ENCODE measurements at places on chromosomes 3 and 15.

DNA sequence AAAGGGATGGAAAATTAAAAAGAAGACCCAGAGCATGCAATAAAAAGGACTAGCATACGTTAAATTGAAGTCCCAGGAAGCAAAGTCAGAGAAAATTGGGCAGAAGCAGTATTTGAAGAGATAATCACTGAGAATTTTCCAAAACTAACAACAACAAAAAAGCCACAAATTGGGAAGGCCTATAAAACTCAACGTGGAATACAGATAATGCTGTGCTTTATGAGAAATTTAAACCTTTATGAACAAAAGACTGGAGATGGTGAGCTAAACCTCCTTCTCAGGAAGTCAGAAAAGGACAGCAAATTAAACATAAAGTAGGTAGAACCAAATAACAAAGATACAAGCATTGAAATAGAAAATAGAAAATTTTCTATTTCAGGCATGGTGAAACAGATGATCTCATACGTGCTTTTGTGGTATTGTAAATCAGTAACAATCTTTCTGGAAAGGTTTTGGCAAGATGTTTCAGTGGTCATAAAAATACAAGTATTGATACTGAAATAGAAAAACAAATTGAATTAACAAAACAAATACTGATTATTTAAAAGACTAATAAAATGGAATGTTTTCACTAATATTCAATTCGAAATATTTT lies 55.6 kb downstream of the LYSMD4 start:
- H3K27me3 ChIP-seq: no peaks in the 10 kb centered on the region
- H3K4me1 ChIP-seq: no peaks in the 10 kb centered on the region
- no peak overlapping the region for H3K27ac ChIP-seq
- peaks cover 44% of the 10 kb centered on the region for H3K36me3 ChIP-seq

GRCh38 chr3:181265750-181266333 lies 276.3 kb upstream of the DNAJC19 start:
- H3K27me3 ChIP-seq: no peaks in the 10 kb centered on the region
- H3K4me3 ChIP-seq: no peak overlapping the region
- H3K4me1 ChIP-seq: no peaks in the 10 kb centered on the region
- H3K27ac ChIP-seq: no peak overlapping the region

DNA sequence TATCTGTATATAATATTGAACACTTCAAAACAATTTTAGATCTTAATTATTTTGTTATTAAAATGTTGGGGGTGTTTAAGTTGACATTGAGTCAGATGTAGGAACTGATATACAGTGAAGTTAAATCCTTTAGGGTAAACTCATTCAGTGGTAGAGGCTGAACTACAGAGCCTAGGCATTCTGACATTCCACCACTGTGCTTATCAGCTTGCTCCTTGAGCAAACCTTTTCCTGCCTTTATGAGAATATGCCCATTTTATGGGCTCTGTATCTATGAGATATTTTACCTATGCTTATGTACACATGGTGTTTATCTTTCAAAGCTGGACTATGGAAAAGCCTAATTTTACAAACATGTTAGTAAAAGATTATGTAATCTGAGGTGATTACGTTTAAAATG lies 407.5 kb downstream of the ZBTB20 start:
- peaks cover 3% of the 10 kb centered on the region for H3K36me3 ChIP-seq
- peaks cover 4% of the 10 kb centered on the region for H3K4me1 ChIP-seq
- no peak for DNase-seq
- H3K27me3 ChIP-seq: no peaks in the 10 kb centered on the region

DNA sequence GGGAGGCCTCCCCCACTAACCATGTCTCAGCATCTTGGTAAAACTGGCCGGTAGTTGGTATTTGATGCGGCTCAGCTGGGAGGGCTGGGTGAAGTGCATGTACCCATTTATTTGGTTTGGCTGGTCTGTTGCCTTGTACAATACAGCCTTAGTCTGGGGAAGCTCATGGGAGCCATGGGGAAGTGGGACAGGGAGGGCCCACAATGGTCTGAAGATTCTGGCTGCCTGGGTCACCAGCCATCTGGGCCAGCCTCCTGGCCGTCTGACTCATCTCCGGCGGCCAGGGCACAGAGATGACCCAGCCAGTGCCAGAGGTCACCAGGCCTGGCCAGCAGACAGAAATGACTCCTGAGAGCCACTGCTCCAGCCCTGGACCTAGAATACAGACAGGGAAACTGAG lies 51.6 kb upstream of the SMAD6 start:
- H3K36me3 ChIP-seq: no peaks in the 10 kb centered on the region
- H3K4me1 ChIP-seq: peaks cover 35% of the 10 kb centered on the region
- H3K27ac ChIP-seq: no peak overlapping the region
- peaks cover 4% of the 10 kb centered on the region for H3K27me3 ChIP-seq
- DNase-seq: no peak
- H3K4me3 ChIP-seq: no peak overlapping the region

DNA sequence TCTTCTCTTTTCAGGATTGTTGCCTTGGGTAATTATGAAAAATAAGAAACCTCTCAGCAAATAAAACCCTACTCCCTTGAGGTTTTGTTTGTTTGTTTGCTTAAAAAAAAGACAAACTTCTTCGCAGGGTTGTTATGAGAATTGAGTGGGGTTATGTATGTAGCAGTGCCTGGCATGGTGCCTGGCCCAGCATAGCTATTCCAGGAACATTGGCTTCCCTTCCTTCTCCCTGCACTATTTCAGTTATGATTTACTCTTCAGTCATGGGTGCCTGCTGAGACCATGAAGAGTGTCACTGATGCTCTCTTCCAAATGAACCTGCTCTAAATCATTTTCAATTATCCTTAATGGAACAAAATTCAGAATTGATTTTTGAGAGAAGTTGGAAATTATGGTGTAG lies 283.5 kb upstream of the ROPN1 start:
- no peaks in the 10 kb centered on the region for H3K36me3 ChIP-seq
- H3K4me3 ChIP-seq: no peak overlapping the region
- no peaks in the 10 kb centered on the region for H3K27me3 ChIP-seq
- DNase-seq: no peak
- H3K27ac ChIP-seq: peak overlapping the region; percentile 62
- peaks cover 37% of the 10 kb centered on the region for H3K4me1 ChIP-seq

- H3K4me3 ChIP-seq: no peak overlapping the region
- H3K4me1 ChIP-seq: no peaks in the 10 kb centered on the region
- H3K27me3 ChIP-seq: peaks cover 5% of the 10 kb centered on the region
- H3K36me3 ChIP-seq: no peaks in the 10 kb centered on the region
These were observed 20.3 kb upstream of the RAB6B start for GRCh38 chr3:133915685-133916658.

GRCh38 chr3:16412192-16412800 lies 101.2 kb downstream of the RFTN1 start:
- peaks cover 21% of the 10 kb centered on the region for H3K4me1 ChIP-seq
- no peak overlapping the region for H3K4me3 ChIP-seq
- peaks cover 7% of the 10 kb centered on the region for H3K36me3 ChIP-seq
- H3K27me3 ChIP-seq: no peaks in the 10 kb centered on the region

GRCh38 chr3:154182322-154182922 lies 61.2 kb downstream of the ARHGEF26 start:
- DNase-seq: no peak
- H3K4me3 ChIP-seq: no peak overlapping the region
- no peaks in the 10 kb centered on the region for H3K27me3 ChIP-seq
- no peaks in the 10 kb centered on the region for H3K36me3 ChIP-seq

DNA sequence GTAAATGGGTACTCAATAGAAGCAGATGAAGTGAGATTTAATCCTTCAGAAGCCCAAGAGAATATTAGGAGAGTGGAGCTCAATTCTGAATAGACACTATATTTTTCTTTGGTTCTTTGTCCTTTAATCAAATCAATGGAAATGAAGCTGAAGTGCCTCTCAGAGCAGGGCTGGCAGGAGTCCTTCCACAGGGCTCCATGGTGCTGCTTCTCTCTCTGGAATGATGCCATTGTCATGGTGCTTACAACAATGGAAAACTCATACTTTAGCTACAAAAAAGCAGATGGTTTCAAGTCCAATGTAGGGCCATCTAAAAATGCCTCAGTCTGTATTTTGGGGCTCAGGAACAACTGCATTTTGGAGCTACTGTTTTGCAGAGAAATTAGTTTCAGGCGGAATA lies 125.1 kb downstream of the SNRK start:
- no peaks in the 10 kb centered on the region for H3K27me3 ChIP-seq
- no peak overlapping the region for H3K4me3 ChIP-seq
- H3K36me3 ChIP-seq: peaks cover 5% of the 10 kb centered on the region
- no peak for DNase-seq
- no peak overlapping the region for H3K27ac ChIP-seq

DNA sequence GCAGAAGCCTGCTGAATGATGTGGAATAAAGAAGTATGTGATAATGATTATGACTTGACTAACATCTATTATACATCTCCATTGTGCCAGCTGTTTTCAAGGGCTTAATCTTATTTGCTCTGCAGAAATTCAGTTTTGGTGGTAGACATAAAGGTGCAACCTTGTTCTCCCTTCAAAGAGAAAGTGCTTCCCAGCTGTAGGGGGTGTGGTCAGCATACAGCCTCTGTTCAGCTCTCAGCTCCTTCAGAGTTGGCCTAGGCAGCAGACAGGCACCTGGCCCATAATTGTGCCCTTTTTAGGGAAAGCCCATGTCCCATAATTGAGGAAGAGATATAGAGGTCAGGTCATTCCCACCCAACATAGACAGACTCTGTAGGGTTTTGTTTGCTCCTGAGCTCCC lies 104.3 kb upstream of the EOMES start:
- no peak overlapping the region for H3K4me3 ChIP-seq
- DNase-seq: no peak
- no peaks in the 10 kb centered on the region for H3K36me3 ChIP-seq
- H3K4me1 ChIP-seq: no peaks in the 10 kb centered on the region
- H3K27me3 ChIP-seq: no peaks in the 10 kb centered on the region

DNA sequence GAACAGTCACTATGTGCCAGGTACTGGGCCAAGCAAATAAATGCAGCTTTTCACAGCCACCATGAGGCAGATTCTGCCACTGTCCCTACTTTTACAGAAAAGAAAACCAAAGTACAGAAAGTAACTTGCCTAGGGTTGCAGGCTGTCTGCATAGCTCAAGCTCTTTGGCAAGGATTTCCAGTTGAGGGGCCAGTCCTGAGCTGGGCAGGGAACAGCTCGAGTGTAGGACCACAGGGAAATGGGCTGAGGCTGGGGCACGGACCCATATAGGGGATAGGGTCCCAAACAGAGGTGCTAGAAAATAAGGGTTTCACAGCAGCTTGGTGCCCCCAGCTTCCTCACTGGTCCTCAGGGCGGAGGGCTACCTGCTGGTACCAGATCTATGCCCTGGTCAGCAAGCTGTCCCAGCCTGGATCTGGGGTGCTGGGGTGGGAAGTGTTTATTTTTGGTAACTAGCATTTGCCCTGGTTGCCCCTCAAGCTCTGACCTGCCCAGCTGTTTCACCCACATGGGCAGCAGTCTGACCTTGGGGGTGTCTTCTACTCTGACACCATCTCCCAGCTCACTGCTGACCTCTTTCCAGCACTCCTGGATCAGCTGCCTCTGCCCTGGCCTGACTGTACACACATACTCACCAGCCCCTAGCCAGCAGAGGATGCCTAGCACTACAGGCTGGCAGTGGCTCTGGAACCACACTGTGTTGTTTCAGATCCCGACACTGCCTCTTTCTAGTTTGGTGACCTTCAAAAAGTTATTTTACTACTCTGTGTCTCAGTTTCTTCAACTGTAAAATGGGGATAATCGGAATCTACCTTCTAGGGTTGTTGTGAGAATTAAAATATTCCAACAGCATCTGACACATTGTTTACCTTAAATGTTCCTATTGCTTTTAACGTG lies 16.2 kb downstream of the MRAS start:
- peaks cover 26% of the 10 kb centered on the region for H3K4me1 ChIP-seq
- no peaks in the 10 kb centered on the region for H3K27me3 ChIP-seq
- H3K36me3 ChIP-seq: no peaks in the 10 kb centered on the region
- DNase-seq: no peak
- no peak overlapping the region for H3K4me3 ChIP-seq

- no peak overlapping the region for H3K27ac ChIP-seq
- DNase-seq: no peak
- H3K36me3 ChIP-seq: no peaks in the 10 kb centered on the region
- no peaks in the 10 kb centered on the region for H3K4me1 ChIP-seq
These were observed 463.5 kb upstream of the RASGRP1 start for GRCh38 chr15:39028069-39028468.

GRCh38 chr15:83475551-83475950 lies 28.4 kb downstream of the SH3GL3 start:
- H3K27me3 ChIP-seq: no peaks in the 10 kb centered on the region
- H3K4me1 ChIP-seq: no peaks in the 10 kb centered on the region
- H3K27ac ChIP-seq: no peak overlapping the region
- H3K36me3 ChIP-seq: no peaks in the 10 kb centered on the region
- no peak for DNase-seq
- no peak overlapping the region for H3K4me3 ChIP-seq

DNA sequence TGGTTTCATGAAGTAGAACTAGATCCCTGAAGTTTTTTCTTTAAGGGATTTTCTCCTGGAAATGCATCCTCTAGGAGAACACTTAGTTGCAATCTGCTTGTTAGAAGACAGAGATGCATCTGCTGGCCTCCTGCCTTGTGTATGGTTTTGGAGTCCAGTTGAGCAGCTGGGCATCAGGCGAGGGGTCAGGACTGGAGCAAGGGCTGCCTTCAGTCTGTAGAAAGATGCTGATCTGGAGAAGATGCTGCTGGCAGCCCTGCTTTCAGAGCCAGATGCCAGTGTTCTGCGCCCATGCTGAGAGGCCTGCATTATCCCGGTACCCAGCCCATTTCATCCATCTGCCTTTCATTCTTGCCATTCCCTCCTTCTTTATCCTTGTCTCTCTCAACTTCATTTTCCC lies 77.4 kb downstream of the CHCHD6 start:
- H3K4me1 ChIP-seq: peaks cover 27% of the 10 kb centered on the region
- no peak overlapping the region for H3K4me3 ChIP-seq
- no peak for DNase-seq
- peak overlapping the region; percentile 87 for H3K27ac ChIP-seq
- no peaks in the 10 kb centered on the region for H3K27me3 ChIP-seq

- no peak overlapping the region for H3K4me3 ChIP-seq
- H3K4me1 ChIP-seq: peaks cover 72% of the 10 kb centered on the region
- H3K27me3 ChIP-seq: peaks cover 100% of the 10 kb centered on the region
- DNase-seq: no peak
- H3K27ac ChIP-seq: no peak overlapping the region
These were observed 4.3 kb downstream of the ONECUT1 start for GRCh38 chr15:52785672-52786406.

DNA sequence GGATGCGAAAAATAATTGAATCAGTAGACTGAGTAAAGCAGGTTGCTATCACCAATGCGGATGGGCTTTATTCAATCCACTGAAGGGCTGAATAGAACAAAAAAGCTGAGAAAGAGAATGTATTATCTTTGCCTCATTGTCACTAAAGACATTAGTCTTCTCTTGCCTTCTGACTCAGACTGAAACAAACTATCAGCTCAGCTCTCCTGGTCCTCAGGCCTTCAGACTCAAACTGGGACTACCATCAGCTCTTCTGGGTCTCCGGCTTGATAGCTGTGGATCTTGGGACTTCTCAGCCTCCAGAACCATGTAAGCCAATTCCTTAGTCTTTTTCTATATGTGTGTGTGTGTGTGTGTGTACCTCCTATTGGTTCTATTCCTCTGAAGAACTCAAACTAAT lies 12.6 kb downstream of the IFT57 start:
- H3K4me3 ChIP-seq: no peak overlapping the region
- H3K27me3 ChIP-seq: no peaks in the 10 kb centered on the region
- DNase-seq: no peak

- H3K4me1 ChIP-seq: no peaks in the 10 kb centered on the region
- no peaks in the 10 kb centered on the region for H3K36me3 ChIP-seq
- H3K4me3 ChIP-seq: no peak overlapping the region
- no peak for DNase-seq
- H3K27me3 ChIP-seq: no peaks in the 10 kb centered on the region
- H3K27ac ChIP-seq: no peak overlapping the region
These were observed 60.7 kb downstream of the ABI3BP start for GRCh38 chr3:100932491-100932890.

- no peak overlapping the region for H3K27ac ChIP-seq
- DNase-seq: peak; percentile 21
- H3K27me3 ChIP-seq: no peaks in the 10 kb centered on the region
- no peak overlapping the region for H3K4me3 ChIP-seq
- H3K4me1 ChIP-seq: peaks cover 22% of the 10 kb centered on the region
- no peaks in the 10 kb centered on the region for H3K36me3 ChIP-seq
These were observed 104.3 kb downstream of the LINGO1 start for GRCh38 chr15:77528290-77528967.

Data from suprapubic skin (tissue), 4 donors.